ENCODE measurements at places on chromosomes 2 and 18. TPM values are rescaled to one million over a fixed set of nuclear protein-coding genes. Genes with fewer than 3 reads are reported as not detected.

GRCh38 chr18:31943878-31944816, 1.2 kb upstream of the TRAPPC8 start:
- H3K27me3 ChIP-seq = no peaks in the 10 kb centered on the region
- H3K4me1 ChIP-seq = peaks cover 3% of the 10 kb centered on the region
- H3K27ac ChIP-seq = peak overlapping the region; percentile 88
- no peak for DNase-seq
- no peaks in the 10 kb centered on the region for H3K36me3 ChIP-seq

- peaks cover 4% of the 10 kb centered on the region for H3K4me1 ChIP-seq
- H3K36me3 ChIP-seq = no peaks in the 10 kb centered on the region
- H3K27ac ChIP-seq = no peak overlapping the region
- no peak for DNase-seq
- H3K4me3 ChIP-seq = no peak overlapping the region
These were observed 278.6 kb downstream of the SLC8A1 start for GRCh38 chr2:40173276-40173675.

GRCh38 chr2:9697909-9698308, 67.1 kb upstream of the YWHAQ start:
- peaks cover 22% of the 10 kb centered on the region for H3K4me1 ChIP-seq
- DNase-seq = no peak
- H3K27ac ChIP-seq = no peak overlapping the region
- H3K4me3 ChIP-seq = no peak overlapping the region
- no peaks in the 10 kb centered on the region for H3K36me3 ChIP-seq

DNA sequence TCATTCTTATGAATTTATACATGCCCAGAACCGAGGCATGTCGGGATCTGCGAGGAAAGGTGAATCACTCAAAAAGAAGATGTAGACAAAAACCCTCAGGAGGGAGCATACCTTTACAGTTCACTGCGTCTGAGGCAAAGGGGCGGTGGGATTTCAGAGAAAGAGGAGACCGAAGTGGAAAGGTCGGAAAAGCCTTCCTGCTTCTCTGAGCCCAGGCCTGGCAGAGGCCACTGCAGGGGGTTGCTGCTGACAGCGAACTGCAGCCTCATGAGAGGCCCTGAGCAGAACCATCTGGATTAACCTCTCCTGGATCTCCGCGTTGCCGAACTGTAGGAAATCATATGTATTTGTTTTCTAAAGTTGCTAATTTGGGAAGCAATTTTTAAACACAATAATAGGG, 713.1 kb upstream of the SOX11 start:
- H3K27me3 ChIP-seq = no peaks in the 10 kb centered on the region
- no peak for DNase-seq
- no peaks in the 10 kb centered on the region for H3K4me1 ChIP-seq
- no peaks in the 10 kb centered on the region for H3K36me3 ChIP-seq
- H3K4me3 ChIP-seq = no peak overlapping the region
- H3K27ac ChIP-seq = no peak overlapping the region

Gene ESCO1
- total RNA-seq = 28.5 TPM

GRCh38 chr2:98985905-98986666, 50.1 kb upstream of the CRACDL start:
- H3K36me3 ChIP-seq = no peaks in the 10 kb centered on the region
- no peak for DNase-seq
- H3K4me1 ChIP-seq = no peaks in the 10 kb centered on the region
- no peak overlapping the region for H3K4me3 ChIP-seq
- H3K27me3 ChIP-seq = no peaks in the 10 kb centered on the region

- H3K27me3 ChIP-seq = no peaks in the 10 kb centered on the region
- H3K4me3 ChIP-seq = no peak overlapping the region
- no peak overlapping the region for H3K27ac ChIP-seq
- no peaks in the 10 kb centered on the region for H3K36me3 ChIP-seq
- no peak for DNase-seq
These were observed 51.8 kb upstream of the CYRIA start for GRCh38 chr2:16717477-16717876.

Gene CREG2
- total RNA-seq = 2.4 TPM

GRCh38 chr2:74401891-74402290, 19.5 kb downstream of the C2orf81 start:
- no peak overlapping the region for H3K4me3 ChIP-seq
- H3K4me1 ChIP-seq = no peaks in the 10 kb centered on the region
- H3K27me3 ChIP-seq = peaks cover 2% of the 10 kb centered on the region
- H3K27ac ChIP-seq = no peak overlapping the region
- DNase-seq = no peak

Gene ANKAR
- 16.3 TPM for total RNA-seq

Gene HOXD8
- 13.9 TPM for total RNA-seq

DNA sequence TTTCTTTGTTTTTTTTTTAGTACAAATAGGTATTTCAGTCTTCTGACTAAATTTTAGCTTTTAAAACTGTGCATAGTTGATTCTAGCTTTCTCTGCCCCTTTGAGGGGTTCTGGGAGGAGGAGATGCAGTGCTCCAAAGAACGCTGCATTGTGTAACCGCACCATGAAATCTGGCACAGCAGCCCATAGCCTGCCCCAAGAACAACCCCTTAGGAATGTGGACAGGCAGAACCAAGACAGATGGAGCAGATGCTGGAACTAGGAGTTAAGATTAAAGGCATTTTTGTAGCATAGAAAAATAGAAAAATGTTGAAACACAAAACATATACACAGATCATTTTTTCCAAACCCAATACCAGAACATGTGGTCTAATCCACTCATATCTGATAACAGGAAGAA, 187.5 kb downstream of the SCG2 start:
- no peaks in the 10 kb centered on the region for H3K27me3 ChIP-seq
- peak; percentile 51 for DNase-seq
- H3K4me3 ChIP-seq = no peak overlapping the region
- no peak overlapping the region for H3K27ac ChIP-seq

Gene ZNF142
- 7.0 TPM for total RNA-seq

DNA sequence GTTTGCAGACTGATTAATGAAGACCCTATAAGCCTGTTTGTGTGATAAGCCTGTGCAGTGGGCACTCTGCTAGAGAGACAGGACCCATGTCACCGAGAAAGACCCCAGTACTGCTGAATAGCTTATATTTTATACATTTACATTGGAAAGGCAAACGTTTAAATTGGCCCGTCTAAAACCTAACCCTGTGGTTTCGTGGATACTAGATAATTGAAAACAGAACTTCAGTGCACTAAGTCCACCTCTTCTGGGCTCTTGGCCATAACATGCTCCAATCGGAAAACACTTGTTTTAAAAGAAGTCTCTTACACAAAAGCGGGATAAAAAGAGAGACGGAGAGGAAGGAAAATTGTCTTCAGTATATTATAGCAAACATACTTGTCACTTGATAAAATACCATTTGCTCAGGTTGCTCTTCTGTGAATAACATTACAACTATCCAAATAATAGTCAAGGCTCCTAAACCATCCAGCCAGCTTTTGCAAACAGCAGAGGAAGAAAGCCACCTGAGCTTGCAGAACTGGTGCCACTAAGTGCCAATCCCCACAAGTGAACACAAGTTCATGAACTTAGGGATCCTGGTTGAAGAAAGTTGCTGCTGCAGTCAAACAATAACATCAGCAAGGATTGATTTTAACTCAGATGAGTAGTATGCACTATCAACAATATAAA, 218.4 kb upstream of the FN1 start:
- no peaks in the 10 kb centered on the region for H3K36me3 ChIP-seq
- peaks cover 8% of the 10 kb centered on the region for H3K4me1 ChIP-seq
- no peak overlapping the region for H3K4me3 ChIP-seq
- H3K27me3 ChIP-seq = no peaks in the 10 kb centered on the region
- peak; percentile 97 for DNase-seq

Gene C1GALT1C1L
- total RNA-seq = 2.2 TPM

- H3K4me3 ChIP-seq = no peak overlapping the region
- no peaks in the 10 kb centered on the region for H3K27me3 ChIP-seq
- DNase-seq = no peak
- H3K27ac ChIP-seq = no peak overlapping the region
These were observed 88.1 kb downstream of the ASXL2 start for GRCh38 chr2:25790074-25790790.

DNA sequence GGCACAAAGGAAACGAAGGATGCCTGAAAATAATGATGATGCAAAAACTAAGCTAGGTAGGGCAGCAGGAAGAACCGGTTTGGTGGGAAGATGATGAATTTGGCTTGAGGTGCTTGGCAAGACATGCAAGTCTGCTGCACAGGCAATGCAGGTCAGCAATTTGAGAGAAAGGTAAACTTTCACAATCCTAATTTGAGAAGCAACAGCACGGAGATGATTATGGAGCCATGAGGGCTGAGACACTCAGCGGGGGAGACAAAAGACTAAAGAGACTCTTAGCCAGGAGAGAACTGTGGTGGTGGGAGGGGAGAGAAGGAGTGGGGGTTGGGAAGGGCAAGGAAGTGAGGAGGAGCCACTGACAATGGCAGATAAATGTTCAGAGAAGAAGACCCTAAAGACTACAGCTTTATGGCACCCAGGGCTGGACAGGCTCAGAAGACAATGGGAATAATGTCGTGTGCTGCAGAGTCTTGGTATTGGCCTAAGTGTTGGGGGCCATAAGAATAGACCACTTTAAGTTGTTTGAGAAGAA, 19.4 kb upstream of the RNF149 start:
- no peak overlapping the region for H3K27ac ChIP-seq
- H3K4me3 ChIP-seq = no peak overlapping the region
- no peaks in the 10 kb centered on the region for H3K27me3 ChIP-seq
- H3K36me3 ChIP-seq = no peaks in the 10 kb centered on the region
- H3K4me1 ChIP-seq = peaks cover 7% of the 10 kb centered on the region

DNA sequence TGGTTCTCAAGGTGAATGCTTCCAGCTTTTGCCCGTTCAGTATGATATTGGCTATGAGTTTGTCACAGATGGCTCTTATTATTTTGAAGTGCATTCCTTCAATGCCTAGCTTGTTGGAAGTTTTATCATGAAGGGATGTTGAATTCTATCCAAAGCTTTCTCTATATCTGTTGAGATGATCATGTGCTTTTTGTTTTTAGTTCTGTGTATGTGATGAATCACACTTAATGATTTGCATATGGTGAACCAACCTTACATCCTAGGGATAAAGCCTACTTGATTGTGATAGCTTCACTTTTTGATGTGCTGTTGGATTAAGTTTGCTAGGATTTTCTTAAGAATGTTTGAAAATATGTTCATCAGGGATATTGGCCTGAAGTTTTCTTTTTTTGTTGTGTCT, 112.1 kb downstream of the MBD2 start:
- H3K36me3 ChIP-seq = no peaks in the 10 kb centered on the region
- H3K27ac ChIP-seq = no peak overlapping the region
- no peaks in the 10 kb centered on the region for H3K27me3 ChIP-seq
- no peak overlapping the region for H3K4me3 ChIP-seq
- no peak for DNase-seq

DNA sequence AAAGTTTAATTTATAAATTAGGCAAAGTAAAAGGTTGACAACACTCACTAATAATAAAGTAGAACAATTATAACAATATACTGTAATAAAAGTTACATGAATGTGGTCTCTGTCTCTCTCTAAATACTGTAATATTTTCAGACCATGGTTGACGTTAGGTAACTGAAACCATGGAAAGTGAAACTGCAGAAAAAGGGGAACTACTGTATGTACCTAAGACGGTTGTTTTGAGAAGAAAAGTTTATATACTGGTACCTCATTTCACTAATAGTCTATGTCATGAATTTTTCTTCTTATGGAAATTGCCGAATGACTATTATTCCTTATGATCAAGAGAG, 166.7 kb upstream of the ZNF521 start:
- no peak for DNase-seq
- H3K36me3 ChIP-seq = no peaks in the 10 kb centered on the region
- no peaks in the 10 kb centered on the region for H3K27me3 ChIP-seq
- no peak overlapping the region for H3K27ac ChIP-seq

- no peaks in the 10 kb centered on the region for H3K27me3 ChIP-seq
- no peaks in the 10 kb centered on the region for H3K4me1 ChIP-seq
- DNase-seq = no peak
- no peak overlapping the region for H3K4me3 ChIP-seq
These were observed 921.7 kb downstream of the DPP10 start for GRCh38 chr2:115364093-115364492.

Gene NT5C1B
- total RNA-seq = not detected

- no peaks in the 10 kb centered on the region for H3K27me3 ChIP-seq
- H3K4me3 ChIP-seq = no peak overlapping the region
- no peak overlapping the region for H3K27ac ChIP-seq
- no peaks in the 10 kb centered on the region for H3K36me3 ChIP-seq
- H3K4me1 ChIP-seq = no peaks in the 10 kb centered on the region
These were observed 372.2 kb downstream of the DSEL start for GRCh38 chr18:67144329-67144728.

GRCh38 chr18:48832938-48833700, 117.6 kb downstream of the SMAD7 start:
- DNase-seq = peak; percentile 41
- peak overlapping the region; percentile 44 for H3K27ac ChIP-seq
- no peaks in the 10 kb centered on the region for H3K27me3 ChIP-seq
- H3K4me1 ChIP-seq = peaks cover 46% of the 10 kb centered on the region

Gene KCTD1
- total RNA-seq = 7.2 TPM

DNA sequence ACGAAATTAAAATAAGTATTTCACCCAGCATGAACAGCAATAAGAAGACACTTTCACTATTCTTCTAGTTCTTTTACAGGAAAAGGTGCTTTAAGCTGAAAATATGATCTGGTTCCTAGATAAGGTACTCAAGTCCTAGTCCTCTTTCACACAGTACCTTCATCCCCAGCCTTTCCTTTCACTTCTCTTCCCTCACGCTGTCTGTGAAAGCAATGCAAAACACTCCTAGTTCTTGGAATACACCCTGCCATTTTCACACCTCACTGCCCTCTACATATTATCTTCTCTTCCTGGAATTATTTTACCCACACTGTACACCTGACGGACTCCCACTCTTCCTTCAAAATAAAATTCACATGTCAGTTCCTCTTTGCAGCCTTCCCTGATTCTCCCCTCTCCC, 82.9 kb downstream of the DNAH7 start:
- no peak overlapping the region for H3K4me3 ChIP-seq
- DNase-seq = no peak
- H3K27ac ChIP-seq = no peak overlapping the region
- no peaks in the 10 kb centered on the region for H3K27me3 ChIP-seq
- no peaks in the 10 kb centered on the region for H3K36me3 ChIP-seq
- H3K4me1 ChIP-seq = no peaks in the 10 kb centered on the region

GRCh38 chr2:174563530-174564282, 33.9 kb downstream of the WIPF1 start:
- H3K36me3 ChIP-seq = peaks cover 29% of the 10 kb centered on the region
- no peaks in the 10 kb centered on the region for H3K27me3 ChIP-seq
- no peak for DNase-seq
